ENCODE measurements at places on chromosomes 5 and 9.

DNA sequence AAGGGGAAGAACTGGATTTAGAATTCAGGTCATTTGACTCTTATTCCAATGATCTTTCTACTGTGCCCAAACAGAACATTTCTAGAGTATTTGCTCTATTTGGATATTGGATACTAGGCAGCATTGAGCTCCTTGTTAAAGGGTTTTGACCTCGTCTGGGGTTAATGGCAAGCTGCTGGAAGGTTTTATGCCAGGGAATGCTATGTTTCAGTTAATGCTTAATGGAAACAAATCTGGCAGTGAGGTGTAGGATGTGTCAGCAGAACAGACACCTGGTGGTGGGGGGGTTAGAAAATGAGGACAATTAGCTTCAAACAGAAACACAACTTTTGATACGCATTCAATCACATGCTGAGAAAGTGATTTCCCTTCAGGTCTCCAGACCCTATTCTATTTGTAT, 51.5 kb downstream of the AGXT2 start:
- DNase-seq = no peak

DNA sequence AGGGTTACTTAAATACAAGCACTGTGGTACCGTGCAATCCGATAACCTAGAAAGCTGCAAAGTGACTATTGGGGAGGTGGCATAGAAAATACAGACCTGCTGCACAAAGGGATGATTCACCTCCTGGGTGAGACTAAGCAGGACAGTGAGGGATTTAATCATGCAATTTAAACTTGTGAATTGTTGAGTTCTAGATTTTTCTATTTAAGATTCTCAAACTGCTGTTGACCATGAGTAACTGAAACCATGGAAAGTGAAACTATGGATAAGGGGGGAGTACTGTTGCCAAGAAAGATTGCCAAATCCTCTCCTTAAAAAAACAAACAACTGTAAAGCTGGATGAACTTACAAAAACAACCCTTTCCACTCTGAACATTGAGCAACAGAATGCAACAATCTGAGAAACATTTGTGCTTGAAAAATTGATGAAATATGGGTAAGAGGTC, 61.5 kb upstream of the NUDT12 start:
- no peak for DNase-seq

GRCh38 chr9:3043369-3043768, 199.5 kb upstream of the PUM3 start:
- no peak for DNase-seq

- no peak for DNase-seq
Measured at GRCh38 chr5:149466457-149466972, 84.7 kb downstream of the CSNK1A1 start.

DNA sequence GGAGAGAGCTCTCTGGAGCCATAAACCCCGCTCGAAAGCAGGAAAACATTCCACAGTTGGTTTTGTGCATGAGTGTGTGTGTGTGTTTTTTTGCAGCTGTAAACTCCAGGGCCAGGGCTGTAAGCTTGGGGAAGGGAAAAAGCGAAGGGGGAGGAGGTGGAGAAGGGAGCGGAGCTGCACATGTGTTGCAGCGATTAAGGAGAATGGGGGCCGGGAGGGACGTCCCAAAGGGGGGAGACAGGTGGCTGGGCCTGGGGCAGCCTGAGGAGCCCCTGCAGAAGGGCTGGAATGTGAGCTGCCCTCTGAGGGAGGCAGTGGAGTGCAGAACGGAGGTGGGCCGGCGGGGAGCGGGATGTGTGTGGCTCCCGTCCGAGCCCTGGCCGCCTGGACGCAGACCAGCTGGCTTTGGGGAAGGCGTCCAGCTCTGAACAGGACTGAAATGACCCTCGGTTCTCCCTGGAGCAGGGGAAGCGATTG, 2.7 kb upstream of the MYMK start:
- DNase-seq = no peak

DNA sequence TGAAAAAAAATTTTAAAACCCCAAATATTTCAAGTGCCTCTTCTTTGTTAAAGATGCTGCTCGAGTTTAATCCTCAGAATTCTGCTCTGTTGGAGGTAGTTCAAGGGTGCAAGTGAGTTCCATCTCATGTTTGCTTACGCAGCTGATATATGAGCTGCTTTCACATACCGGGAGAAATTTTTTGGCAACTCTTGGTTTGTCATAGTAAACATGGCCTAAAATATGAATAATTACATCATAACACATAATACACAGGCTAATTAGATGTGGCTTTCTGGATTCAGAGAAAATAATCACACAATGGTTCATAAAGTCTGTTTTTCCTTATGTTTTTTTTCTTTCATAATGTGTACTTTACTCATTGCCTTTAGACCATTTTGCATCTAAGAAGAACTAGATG, 1134.1 kb downstream of the PTPRD start:
- DNase-seq = no peak

DNA sequence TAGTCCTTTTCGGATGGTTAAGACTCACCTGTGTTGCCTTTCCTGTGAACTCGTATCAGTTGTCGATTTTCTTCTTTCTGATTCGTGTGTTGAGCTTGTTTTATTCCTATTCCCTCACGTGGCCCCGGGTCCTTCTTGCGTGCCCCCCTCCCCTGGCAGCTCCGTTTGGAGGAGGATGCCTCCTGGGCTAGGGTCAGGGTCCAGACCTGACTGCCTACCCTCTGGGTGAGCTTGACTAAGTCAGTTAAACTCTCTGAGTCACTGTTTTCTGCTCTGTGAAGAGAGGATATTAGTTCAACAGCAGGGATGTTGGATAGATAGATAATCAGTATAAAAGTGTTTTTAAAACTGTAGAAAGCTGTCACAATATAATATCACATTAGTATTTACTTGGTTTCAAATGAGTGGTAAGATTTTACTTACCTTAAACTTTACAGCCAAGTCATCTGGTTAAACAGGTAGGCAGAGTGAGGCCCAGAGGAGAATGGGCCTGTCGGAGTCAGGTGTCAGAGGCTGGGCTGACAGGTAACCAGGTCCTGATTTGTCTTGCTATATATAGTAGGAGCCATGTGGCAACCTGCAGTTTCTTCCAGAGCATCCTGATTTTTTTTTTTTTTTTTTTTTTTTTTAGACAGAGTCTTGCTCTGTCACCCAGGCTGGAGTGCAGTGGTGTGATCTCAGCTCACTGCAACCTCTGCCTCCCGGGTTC, 24.2 kb downstream of the PPARGC1B start:
- no peak for DNase-seq

- DNase-seq = no peak
Measured at GRCh38 chr9:127980060-127980705, 606 bp downstream of the EEIG1 start.

DNA sequence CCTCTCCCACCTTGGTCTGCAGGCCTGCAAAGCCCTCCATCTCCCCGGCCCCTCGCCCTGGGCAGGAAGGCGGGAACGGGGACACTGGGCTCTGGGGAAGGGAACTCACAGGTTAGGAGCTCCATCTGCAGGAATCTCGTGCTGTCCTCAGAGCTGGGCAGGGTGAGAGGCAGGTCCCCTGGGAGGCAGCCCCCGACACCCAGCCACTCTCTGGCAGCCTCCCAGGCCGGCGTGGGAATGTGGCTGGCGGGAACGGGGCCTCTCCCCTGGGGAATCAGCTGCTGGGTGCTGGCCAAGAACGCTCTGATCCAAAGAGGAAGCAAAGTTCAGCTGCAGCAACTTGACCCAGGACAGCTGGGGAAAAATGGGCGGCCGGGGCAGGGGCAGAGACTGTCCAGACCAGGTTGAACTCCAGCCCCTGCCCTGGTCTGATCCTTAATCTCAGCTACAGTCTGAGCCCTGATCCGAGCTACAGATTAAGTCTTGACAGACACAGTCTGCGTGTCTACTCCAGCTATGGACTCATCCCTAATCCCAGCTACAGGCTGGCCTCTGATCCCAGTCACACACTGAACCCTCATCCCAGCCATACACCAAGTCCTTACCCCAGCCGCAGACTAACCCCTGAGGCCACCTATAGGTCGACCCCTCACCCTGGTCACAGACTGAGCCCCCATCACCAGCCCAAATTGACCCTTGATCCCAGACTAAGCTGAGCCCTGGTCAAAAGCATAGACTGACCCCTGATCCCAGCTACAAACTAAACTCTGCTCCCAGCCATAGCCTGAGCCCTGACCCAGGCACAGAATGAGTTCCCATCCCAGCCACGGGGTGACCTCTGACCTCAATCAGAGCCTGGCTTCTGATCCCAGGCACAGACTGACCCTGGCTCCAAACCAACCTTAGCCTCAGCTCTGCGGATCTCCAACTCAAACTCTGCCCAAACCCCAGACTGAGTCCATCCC, 37.3 kb upstream of the EGFL7 start:
- no peak for DNase-seq

- no peak for DNase-seq
Measured at GRCh38 chr5:127865273-127865672, 162.1 kb downstream of the CCDC192 start.

DNA sequence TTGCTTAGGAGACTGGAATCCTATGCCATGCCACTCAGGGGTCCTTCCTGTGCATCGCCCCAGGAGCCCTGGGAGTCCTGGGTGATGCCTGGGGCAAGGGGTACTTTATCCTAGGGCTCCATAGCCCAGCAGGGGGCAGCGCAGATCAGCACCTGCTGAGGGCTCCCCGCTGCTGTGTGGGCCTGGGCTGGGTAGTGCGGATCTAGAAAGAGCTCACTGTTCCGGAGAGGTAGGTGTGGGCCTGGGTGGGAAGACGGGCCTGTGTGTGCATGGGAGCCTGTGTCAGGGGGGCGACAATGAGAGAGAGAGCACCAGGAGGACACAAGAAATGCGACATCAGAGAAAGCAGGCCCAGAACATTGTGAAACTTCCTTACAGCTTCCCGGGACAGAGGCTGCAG, 11.4 kb upstream of the DAB2IP start:
- DNase-seq = no peak

DNA sequence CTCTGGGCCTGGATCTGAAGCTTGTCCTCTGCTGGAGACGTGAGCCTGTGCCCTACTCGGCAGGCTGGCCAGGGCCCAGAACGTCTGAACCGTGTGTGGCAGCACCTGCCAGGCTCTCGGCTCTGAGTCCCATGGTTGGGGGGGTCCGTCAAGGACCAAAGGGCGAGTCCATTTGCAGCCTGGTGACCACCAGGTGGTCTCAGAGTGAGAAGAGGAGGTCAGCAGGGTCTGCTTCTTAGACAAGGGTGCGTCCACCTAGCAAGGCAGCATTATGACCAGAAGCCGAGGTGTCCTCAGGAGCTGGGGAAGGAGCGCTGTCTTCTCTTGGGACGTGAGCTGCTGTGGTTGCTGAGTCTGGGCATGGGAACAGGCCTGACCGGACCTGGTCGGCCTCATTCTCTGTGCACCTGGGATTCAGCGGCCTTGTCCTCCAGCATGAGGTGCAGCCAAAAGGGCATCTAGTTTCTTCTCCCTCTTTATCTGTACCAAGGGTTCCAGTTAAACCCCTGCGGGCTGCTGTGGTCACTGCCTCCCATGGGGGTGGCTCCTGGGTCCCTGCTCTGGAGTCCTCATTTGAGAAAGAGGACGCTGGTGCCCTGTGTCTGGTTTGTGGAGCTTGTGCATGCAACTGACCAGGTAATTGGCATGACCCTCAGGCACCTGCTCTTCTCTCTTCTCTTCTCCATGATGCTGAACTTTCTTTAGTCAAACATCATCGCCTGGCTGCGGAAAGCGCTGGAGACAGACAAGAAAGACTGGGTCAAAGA, 14.4 kb downstream of the EXOC3 start:
- DNase-seq = no peak

GRCh38 chr9:14704281-14704680, 11.0 kb upstream of the ZDHHC21 start:
- no peak for DNase-seq

DNA sequence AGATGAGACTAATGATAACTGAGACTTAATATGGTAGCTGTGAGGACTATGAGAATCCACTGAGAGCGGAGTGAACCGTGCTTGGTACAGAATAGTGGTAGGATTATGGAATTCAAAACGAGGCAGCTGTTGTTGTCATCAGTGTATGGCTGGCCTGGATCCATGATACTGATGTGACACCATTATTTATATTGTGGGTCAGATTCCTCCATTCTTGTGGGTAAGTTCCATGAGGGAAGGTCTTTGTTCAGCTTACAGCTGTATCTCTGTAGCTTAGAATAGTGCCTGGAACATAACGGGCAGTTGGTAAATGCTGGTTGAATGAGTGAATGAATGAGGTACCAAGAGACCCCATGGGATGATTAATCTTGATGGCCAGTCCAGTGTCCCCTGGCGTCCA, 61.8 kb downstream of the ACER2 start:
- no peak for DNase-seq

DNA sequence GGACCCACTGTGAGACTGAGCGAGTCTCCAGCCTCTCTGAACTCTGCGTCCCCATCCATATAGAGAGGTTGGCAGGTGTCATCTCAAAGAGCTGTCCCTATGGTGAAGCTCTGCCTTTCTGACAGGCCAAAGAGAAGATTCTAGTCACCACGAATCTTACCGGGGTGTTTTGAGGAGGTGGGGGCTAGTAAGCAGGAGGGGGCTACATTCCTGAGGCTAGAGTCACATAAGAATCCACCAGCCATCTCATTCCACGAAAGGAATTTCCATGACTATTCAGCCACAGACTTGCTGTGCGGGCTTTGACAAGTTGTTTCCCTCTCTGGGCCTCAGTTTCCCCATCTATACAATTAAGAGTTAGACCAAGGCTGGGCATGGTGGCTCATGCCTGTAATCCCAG, 16.3 kb downstream of the PDGFRB start:
- no peak for DNase-seq

DNA sequence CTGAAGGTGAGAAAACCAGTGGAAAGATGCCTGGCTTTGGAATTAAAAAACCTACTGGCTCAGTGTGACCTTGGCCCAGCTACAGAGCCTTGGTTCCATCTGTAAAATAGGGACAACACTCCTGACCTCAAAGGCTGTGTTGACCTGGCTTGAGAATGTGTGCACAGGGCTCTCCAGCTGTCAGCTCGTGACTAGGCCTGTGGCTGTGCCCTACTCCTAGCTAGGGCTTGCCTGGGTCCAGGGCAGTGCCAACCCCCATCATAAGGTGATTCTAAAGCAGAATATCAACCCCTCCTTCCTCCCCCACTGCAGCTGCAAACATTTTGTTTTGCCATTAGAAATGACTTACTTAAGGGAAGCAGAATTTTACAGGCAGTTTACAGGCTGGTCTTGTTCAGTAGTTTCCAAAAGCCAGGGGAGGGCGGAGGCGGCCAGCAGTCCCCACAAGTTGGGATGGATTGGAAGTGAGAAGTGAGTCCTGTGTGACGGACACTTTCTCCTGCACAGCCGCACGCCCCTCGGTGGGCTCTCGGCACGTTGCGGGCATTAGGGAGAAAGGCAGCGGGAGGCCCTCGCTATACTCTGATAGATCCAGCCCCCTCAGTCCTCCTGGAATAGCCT, 7.3 kb downstream of the PITX1 start:
- DNase-seq = no peak

DNA sequence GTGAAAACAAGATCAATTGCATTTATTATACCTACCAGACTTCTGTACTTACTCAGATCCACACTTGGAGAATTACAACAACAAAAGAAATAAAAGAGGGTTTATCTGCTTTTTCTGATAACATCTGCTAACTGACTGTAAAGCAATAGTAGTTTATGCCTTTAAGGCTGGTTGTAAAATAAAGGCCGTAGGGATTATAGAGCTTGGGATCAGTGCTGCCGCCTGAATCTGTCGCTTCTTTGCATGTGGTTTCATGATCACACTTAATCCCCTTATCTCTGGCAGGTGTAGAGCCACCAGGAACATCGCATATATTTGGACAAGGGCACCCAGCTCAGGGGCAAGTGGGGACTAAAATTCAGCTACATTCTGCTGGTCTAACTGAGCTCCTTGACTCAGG, 146.7 kb downstream of the CCDC192 start:
- DNase-seq = no peak

- no peak for DNase-seq
Measured at GRCh38 chr5:176614805-176615478, 5.0 kb upstream of the GPRIN1 start.
